ENCODE measurements at places on chromosomes 1 and 21.

GRCh38 chr1:111754984-111755330 is 744 bp upstream of the DDX20 start:
- DNase-seq: no peak

- no peak for DNase-seq
Observed at GRCh38 chr21:16194788-16195537, 465.2 kb downstream of the USP25 start.

DNA sequence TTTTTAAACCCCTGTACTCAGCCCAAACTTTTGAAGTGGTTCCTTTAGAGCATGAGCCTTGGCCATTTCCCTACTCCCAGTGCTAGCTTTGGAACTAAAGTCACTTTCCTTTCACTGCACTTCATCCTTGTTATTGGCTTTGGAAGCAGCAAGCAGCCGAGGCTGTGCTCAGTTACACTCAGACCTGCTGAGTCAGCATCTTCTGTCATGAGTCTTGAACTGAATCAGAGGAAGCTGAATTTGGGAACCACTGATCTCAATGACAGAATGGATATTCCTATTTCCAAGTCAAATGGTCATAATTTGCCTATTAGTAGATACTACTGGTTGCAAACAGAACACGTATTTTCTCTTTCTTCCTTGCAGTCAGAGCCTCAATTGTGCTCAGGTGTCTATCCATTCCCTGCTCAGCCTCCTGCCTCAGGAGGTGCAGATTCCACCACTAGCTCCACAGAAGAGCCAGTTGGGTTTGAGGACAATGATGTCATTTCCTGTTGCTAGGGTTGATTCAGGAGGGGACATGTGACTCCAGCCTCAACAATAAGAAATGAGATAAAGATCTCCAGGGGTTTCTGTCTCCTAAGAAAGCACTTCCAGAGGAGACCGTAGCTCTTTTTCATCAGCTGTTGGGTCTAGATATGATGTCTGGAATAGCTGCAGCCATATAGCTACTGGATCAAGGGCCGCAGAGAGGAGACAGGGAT is 44.9 kb upstream of the NTPCR start:
- no peak for DNase-seq

- no peak for DNase-seq
Observed at GRCh38 chr1:65388908-65389695, 31.4 kb upstream of the LEPR start.

DNA sequence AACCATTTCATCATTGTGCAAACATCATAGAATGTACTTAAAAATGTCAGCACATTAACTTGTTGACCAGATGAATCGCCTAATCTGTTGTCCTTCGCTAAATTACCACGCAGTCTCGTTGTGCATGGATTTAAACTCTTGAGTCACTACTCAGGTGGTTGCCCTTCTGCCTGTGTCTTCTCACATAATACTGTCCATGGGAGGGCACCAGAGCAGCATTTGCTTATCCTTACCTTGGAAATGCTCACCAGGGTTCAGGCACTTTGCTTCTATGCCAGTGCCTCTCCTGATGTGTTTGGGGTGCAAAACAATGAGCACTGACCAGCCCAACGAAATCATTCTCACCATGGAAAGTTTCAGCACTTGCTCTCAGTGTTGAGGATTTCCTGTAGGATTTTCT is 559.9 kb downstream of the RWDD3 start:
- DNase-seq: no peak

DNA sequence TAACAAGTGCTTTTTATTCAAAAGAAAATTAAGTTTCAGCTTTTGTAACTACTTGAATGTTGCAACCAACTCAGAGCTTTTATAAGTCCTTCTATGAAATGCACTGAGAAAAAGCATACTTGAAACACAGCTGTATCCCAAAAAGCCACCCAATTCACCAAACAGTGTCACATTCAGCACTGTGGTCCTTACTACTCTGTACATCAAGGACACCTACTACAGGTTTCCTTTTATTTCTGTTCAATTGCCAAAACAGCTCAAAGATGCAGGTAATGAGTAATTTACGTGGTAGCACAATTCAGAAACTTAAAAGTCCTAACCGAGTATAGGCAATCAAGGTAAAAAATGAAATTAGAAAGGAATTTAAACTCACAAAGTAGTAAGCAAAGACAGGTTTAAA is 2.5 kb downstream of the EIF4G3 start:
- no peak for DNase-seq

- no peak for DNase-seq
Observed at GRCh38 chr1:204828352-204828850, 42.3 kb upstream of the NFASC start.

- DNase-seq: no peak
Observed at GRCh38 chr1:51621161-51621560, 4.3 kb downstream of the OSBPL9 start.

DNA sequence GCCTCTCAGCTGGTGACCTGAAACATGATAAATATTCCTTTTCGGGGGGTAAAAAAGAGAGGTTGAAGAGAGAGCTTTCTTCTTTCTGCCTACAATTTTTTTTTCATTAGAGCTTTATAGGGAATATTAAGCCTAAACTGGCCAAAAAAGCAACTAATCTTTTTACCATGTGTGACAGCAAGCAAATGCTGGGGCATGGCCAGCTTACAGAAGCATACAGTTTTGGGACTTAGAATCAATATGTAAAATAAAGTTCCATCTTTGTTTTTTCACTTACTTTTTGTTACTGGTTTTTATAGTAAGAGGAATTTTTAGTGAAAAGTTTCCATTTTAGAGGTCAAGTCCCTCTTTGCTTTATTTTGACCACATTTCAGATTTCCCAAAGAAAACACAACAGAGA is 301.2 kb upstream of the DEPDC1 start:
- no peak for DNase-seq

DNA sequence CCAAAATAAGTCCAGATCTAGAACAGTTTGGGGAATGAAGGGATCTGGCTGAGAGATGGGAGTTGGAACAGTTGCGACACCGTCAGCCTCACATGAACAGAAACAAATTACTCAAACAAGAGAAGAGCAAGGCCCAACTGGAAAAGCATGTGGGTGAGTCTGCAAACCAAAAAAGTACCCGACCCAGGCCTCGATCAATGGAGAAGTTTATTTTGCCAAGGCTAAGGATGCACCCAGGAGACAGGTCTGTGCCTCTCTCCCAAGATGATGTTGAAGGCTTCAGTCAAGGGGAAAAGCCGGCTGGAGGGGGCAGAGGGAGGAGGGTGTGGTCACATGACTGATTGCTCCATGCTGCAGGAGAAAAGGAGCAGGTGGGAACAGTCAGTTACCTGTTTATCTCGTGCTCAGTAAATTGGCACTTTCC is 42.3 kb downstream of the KRTAP10-1 start:
- no peak for DNase-seq

GRCh38 chr1:74357150-74357549 is 122.0 kb downstream of the TNNI3K start:
- DNase-seq: no peak

DNA sequence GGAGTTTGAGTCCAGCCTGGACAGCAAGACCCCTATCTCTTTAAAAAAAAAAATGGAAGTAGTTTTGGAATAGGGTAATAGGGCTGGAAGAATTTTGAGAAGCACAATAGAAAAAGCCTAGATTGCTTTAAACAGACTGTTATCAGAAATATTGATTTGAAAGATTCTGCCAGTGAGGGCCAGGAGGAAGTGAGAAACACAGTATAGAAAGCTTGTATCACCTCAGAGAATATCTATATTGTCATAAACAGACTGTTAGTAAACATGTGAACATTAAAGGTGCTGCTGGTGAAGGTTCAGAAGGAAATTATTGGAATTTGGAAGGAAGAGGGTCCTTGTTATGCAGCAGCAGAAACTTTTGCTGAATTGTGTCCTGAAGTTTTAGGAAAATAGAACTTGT is 24.8 kb upstream of the PSEN2 start:
- DNase-seq: no peak

GRCh38 chr1:60668585-60668984 is 413.8 kb upstream of the NFIA start:
- DNase-seq: no peak

DNA sequence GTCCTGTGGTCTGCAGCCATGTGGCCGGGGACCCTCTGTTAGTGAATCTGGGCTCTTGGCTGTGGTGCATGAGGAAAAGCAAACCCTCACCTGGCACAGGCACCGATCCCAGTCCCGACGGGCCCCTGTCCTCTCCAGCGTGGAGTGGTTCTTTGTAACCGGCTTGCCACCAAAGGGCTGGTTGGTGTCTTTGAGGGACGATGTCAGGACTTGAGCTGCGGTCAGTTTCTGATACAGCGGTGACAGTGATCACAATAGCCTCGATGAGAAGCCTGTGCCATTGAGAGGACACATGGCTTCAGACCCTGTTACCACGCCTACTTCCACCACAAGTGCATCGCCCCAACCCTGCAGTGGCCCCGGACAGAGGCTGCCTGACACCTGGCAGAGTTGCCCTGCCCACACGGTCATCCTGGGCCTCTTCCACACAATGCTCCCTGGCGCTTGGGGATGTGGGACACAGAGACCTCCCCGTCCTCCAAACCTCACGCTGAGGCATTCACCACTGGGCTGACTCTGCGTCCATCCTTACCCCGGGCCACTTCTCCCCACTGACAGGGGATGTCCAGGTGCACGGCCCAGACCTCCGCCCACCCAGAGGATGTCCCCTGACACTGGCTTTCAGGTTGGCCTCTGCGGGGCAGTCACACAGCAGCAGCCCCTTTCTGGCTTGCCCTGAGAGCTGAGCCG is 18.8 kb upstream of the ACTRT2 start:
- DNase-seq: no peak

GRCh38 chr1:233905416-233906051 is 1.1 kb downstream of the SLC35F3 start:
- no peak for DNase-seq

GRCh38 chr1:157047062-157047410 is 1.5 kb upstream of the ARHGEF11 start:
- DNase-seq: no peak

GRCh38 chr1:25219661-25220251 is 12.5 kb downstream of the SYF2 start:
- no peak for DNase-seq

GRCh38 chr1:6509919-6510291 is 18.4 kb upstream of the PLEKHG5 start:
- DNase-seq: no peak

GRCh38 chr1:206772243-206772937 is at the start of gene IL10:
TSS of gene IL10 (minus strand) at chr1:206772494. CDS start at chr1:206772435, 59 bp downstream.
- no peak for DNase-seq

- no peak for DNase-seq
Observed at GRCh38 chr21:46212721-46213484, 15.7 kb downstream of the LSS start.

- no peak for DNase-seq
Observed at GRCh38 chr21:33660406-33660805, 18.1 kb downstream of the ITSN1 start.

DNA sequence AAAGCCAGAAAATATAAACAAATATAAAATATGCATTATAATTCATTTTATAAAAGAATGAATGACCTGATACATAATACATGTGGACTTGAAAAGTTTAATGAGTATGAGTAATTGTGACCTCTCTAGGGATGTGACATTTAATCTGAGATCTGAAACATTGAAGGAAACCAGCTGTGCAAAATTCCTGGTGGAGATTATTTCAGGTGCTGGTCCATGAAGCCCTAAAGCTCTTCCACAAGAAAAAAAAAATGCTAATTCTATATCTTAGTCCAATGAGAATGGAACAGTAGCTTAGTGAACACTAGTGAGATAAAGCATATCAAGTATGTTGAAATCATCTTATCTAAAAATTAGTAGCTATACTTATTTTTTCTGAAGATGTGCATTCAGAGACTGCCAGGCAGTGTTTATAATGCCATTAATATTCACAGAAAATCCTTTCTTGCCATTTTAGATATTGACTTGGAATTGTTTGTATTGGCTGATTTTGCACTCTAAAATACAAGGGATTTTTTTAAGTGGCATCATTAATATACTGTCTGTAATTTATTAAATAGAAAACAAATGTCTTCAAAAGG is 1485.9 kb downstream of the PLA2G4A start:
- no peak for DNase-seq

- DNase-seq: no peak
Observed at GRCh38 chr1:65911679-65912078, 119.0 kb downstream of the PDE4B start.

DNA sequence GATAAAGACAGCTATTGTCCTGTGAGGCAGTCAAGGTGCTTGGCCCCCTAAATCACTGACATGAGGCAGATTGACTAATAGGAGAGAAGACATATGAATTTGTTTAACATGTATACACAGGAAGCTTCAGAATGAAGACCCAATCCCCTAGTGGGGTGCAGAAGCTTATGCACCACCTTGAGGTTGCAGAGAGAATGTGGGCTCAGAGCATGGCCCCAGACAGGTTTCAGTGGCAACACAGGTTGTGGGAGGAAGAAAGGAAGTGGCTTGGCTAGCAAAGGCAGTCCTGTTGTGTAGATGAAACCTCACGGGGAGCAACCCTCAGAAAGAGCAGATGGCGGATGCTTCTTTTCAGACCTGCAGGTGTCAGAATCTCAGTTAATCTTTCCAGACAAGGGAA is 37.0 kb upstream of the PARP1 start:
- peak; percentile 47 for DNase-seq

DNA sequence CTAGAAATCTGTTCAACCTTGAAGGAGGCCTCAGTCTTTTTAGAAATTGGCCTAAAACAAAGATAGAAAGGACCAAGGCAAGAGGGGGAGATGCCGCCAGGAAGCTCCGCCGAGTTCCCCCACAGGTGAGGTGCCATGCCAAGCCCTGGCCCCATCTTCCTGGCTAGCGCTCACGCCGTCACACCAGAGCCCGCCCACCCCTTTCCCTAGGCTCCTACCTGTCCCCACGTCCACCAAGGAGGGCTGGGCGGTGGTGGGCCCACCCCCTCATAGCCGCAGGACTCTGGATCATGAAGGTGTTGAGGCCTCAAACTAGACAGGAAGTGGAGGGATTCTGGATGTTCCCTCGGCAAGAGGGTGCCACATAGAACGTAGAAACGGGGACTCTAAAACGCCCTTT is 15.5 kb upstream of the CCDC27 start:
- DNase-seq: no peak

GRCh38 chr1:210541680-210542358 is 213.1 kb downstream of the HHAT start:
- DNase-seq: no peak

- DNase-seq: no peak
Observed at GRCh38 chr21:43835050-43835449, 30.0 kb upstream of the AGPAT3 start.

- no peak for DNase-seq
Observed at GRCh38 chr1:53145942-53146708, 3.7 kb upstream of the SLC1A7 start.

DNA sequence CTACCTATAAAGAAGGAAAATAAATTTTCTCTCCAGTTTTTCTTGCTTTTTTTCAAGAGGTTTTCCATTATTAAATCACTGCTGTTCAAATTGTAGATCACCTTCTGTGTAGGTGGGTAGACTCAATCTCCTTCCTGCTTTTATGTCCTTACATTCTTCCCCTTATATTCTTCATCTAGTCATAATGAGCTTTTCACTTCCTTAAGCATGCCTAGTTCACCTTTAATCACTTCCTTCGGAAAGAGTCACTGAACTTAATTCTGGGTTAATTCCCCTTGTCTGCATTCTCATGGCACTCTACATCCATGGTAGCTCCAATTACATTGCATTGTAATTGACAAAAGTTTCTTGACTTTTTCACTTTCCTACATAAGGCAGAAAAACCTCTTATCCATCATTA is 6.1 kb upstream of the FAM177B start:
- no peak for DNase-seq

- DNase-seq: no peak
Observed at GRCh38 chr1:228273720-228274451, 66.0 kb downstream of the OBSCN start.

GRCh38 chr1:85360730-85361493 is 84.5 kb upstream of the BCL10 start:
- no peak for DNase-seq
